NCI-H1092 treated with DMSO at 0.1 percent for 48 hours (cell line): ENCODE measurements at places on chromosomes 12 and 14.

GRCh38 chr12:104115587-104115975, 22.4 kb downstream of the NFYB start:
- DNase-seq = no peak

DNA sequence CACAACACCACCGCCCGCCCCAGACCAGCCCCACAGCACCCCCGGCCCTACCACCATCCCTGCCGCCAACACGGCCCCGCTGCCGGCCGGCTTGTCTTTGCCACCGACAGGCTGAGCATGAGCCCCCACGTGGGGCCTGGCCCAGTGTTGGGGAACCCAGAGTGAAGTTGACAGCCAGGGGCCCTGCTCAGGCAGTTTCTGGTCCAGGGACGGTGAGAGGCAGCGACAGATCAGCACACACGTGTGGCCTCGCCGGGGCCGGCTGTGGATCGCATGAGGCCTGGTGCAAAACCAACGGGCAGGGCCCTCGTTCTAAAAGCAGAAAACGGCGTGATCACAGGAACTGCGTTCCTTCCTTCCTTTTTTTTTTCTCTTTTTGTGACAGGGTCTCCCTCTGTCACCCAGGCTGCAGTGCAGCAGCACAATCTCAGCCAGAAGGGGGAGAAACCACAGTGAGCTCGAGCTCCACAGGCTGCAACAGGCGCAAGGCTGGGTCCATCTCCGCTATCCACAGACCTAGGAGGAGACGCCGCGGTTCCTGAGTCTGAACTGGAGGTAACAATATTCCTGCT, 50.5 kb upstream of the FBRSL1 start:
- no peak for DNase-seq

DNA sequence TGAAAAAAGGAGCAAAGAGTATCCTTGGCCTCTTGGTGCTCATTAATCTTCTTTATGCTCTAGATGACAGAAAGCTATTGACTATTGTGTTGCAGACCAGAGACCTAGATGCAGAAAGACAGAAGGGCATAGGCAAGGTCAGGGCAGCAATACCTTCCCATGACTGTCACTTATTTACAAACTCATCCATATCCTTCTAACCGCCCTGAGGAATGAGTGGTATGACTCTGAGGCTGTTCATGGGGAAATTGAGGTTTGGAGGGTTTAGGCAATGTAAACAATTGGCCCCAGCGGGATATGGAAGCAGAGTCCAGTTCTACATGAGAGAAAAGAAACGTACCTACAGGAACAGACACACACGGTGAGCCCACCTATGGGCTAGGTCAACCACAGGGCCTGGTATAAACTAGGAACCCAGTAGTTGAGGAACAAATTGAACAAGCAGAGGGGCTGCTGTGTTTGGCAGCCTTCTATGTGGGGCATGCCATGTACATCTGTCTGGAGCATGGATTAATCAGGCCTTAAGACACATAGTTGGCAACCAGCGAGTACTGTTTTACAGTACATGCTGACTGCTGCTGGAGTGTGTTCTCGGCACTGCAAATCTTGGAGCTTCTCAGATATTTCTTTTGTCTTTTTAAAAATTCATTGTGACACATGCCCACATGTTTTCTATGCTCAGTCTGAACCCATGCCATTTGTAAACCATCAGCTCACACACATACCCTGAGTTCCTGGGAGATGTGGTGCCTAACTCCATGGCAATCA, 159.7 kb upstream of the NTF3 start:
- DNase-seq = no peak

DNA sequence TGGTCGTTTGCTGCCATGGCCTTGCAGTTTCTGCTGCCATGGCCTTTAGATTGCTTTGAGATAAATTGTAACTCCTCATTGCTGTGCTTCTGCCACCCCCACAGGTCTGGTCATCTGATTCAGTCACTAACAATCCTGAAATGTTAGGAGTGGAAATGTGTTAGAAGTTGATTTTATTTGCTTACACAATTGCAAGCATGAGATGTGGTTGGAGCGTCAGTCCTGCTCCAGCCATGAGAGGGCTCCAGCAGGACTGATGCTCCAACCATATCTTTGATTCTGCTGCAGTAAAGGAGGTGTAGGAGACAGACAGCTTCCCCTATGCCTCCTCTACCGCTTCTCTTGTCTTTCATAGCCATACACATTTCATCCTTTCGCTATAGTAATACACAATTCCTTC, 226.8 kb upstream of the RGS6 start:
- no peak for DNase-seq

GRCh38 chr14:74064883-74065282, 19.4 kb downstream of the ALDH6A1 start:
- DNase-seq = no peak

GRCh38 chr12:124188561-124189405, 106.1 kb upstream of the RFLNA start:
- peak; percentile 74 for DNase-seq

DNA sequence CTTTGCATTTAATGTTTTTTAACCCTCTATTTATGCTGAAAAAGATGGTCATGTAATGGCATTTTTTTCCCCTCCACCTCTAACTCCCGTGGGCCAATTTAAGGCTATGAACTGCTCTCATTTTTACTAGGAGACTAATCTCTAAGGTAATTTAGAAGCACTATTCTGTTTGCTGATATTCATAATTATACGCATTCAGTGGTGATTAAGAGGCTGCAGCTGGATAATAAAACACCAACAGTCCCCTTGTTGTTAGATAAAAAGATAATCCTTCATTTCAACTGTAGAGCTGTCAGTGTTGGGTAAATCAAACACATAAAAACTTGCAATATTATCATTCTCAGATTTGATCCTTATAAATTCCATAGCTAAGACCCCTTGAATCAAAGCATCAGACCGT, 8.9 kb downstream of the MYO1H start:
- no peak for DNase-seq

GRCh38 chr12:27602516-27602915, 78.5 kb downstream of the PPFIBP1 start:
- no peak for DNase-seq

GRCh38 chr12:82857911-82858533, 171.3 kb downstream of the TMTC2 start:
- no peak for DNase-seq

DNA sequence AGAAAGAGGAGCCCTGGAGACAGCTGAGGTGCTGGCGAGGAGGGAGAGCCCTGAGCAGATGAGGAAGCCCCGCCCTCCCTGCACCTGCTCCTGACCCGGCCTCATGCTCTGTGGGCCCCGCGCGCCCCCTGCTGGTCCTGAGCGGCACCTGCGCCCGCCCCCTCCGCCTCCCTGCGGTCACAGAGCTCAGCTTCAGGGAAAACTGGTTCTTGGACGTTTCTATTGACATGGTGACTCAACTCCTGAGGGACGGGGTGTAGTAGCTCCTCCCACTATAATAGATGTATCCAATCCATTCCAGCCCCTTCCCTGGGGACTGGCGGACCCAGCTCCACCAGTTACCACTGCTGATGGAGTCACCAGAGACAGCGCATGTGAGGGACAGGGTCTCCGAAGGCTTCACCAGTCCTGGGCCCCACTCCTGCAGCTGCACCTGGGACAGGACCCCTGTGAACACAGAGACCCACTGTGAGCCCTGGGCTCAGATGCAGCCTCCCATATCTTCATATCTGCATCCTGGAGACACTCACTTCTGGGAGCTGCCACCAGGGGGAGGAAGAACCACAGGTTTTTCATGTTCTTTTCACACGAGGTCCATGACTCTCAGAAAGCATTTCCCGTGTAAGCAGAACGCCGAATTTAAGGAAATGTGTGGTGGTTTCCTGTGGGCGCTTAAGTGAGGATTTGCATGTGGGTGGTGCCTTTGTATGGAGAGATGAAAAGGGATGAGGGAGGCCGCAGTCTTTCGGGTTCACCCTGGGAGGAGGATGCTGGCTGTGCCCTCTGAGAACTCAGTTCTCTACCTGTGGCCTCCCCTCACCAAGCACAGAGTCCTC, 1346.4 kb downstream of the TMEM121 start:
- DNase-seq = peak; percentile 60

GRCh38 chr14:32072676-32073075, 4.4 kb upstream of the ARHGAP5 start:
- DNase-seq = no peak

DNA sequence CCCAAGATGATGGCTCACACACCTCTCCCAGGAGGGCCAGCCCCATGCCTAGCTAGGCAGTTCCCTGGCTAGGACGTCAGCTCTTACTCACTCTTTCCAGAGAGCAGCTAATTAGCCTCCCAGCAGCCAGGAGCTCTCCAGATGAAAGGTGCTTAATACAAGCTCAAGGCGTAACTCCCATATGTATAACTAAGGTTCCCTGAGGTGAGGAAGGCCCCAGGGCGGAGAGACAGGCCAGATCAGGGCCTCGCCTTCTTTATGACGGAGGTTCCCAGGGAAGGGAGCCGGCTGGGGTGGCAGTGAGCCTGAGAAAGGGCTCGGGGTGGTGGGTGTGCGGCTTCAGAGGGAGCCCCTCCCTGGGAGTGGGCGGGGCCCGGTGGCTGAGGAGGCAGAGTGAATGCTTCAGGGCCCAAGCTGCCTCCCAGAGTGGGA, 26.4 kb upstream of the ZFP36L1 start:
- no peak for DNase-seq

- DNase-seq = no peak
These were observed 6.8 kb downstream of the ALDH1L2 start for GRCh38 chr12:105077435-105077834.

DNA sequence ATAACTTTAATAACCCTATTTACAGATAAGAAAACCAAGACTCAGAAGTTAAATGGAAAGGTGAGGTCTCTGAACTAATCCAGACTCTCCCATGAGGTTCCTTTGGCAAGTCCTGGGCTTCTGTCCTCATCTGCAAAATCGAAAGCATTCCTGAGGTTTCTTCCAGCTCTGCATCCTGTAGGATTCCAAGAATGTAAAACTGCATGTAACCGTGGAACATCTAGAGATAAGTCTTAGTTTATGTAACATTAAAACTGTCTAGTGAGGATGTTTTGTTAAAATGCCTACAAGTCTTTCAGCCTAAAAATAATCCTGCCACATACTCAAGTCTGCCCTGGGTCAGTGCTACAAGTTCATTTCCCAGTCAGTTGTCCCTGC, 7.3 kb upstream of the ITFG2 start:
- DNase-seq = no peak

- DNase-seq = no peak
These were observed 109.4 kb upstream of the GARIN2 start for GRCh38 chr14:67079846-67080245.

- no peak for DNase-seq
These were observed 440.1 kb upstream of the CCDC196 start for GRCh38 chr14:66046035-66046434.

DNA sequence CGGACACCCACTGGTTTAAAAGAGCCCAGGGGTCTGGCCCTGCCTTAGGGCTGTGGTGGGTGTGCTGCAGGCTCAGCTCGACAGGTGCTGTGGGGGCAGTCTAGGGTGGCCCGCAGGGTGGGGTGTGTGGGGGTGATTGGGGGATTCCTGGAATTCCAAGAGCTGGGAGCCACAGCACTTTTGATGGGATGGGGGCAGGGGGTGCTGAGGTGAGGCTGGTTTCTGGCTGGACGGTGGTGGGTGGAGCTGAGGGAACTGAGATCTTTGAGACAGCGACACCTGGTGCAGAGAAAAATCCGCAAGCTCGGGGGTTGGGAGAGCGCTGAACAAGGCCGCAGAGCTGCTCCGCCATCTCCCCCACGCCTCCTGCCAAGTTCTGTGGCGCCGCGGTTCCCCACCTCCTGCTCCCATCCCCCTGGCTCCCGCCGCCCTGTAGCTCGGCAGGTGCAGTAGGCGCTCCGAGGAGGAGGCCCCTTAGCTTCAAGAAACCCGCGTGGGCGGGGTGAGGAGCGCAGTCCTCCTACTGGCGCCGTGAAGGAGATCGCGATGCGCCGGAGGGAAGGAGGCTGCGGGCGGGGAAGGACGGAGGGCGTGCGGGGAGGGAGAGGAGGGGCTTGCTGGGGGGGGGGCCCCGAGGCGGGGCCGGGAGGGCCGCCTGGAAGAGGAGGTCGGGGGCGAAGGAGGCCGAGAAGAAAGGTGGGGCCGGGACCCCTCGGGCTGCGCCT, 1.3 kb upstream of the TEDC1 start:
- DNase-seq = peak; percentile 89

DNA sequence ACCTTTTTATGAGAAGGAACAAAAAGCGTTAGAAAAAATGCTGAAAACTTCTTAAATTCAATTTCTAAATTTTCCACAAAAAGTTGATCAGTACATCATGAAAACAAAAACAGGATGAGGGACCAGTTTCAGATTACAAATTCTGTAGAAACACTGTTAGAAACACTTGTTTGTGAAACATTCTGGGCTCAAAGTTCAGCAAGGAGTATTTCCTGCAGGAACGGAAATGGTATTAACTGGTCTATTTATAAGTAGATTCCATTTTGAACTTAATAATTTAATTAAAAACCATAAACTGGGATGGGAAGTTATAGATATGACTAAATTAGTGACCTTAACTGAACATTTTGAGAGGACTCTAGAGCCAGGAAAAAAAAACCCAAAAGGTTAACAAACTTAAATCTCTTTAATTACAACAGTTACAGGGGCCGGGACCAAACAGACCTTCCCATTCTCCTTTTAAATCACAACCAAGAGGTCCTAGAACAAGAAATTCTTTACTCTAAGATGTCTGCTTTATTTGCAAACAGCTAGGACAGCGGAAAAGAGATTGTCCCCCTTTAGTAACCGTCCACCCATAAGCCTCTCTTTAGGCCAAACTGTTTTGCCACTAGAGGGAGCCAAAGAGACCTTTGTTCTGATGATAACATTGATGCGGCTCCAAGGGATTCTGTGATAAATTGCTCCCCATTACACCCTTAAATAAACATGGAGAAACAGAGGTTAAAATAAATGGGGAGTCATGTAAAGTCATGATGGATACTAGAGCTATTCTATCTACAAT, 69.0 kb upstream of the RERGL start:
- DNase-seq = no peak

GRCh38 chr12:12909995-12910420, 18.6 kb downstream of the GPRC5A start:
- no peak for DNase-seq

DNA sequence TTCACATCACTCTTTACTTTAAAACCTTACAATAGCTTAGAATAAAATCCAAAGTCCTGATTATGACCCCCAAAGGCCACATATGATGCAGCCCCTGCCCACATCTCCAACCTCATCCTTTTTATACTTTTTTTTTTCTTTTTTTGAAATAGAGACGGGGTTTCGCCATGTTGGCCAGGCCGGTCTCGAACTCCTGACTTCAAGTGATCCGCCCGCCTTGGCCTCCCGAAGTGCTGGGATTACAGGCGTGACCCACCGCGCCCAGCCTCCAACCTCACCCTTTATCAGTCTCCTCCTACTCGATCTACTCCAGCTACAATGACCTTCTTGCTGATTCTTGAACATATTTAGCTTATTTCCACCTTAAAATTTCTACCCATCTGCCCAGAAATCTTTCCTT, 1.2 kb upstream of the MAPKAPK5 start:
- DNase-seq = no peak

- DNase-seq = no peak
These were observed 17.2 kb downstream of the CNIH1 start for GRCh38 chr14:54423991-54424390.
